ENCODE measurements at places on chromosomes 12 and 14. TPM values are rescaled to one million over a fixed set of nuclear protein-coding genes. Genes with fewer than 3 reads are reported as not detected.
A peak's percentile ranks its signal among the peaks of the same experiment; 100 is the strongest.

DNA sequence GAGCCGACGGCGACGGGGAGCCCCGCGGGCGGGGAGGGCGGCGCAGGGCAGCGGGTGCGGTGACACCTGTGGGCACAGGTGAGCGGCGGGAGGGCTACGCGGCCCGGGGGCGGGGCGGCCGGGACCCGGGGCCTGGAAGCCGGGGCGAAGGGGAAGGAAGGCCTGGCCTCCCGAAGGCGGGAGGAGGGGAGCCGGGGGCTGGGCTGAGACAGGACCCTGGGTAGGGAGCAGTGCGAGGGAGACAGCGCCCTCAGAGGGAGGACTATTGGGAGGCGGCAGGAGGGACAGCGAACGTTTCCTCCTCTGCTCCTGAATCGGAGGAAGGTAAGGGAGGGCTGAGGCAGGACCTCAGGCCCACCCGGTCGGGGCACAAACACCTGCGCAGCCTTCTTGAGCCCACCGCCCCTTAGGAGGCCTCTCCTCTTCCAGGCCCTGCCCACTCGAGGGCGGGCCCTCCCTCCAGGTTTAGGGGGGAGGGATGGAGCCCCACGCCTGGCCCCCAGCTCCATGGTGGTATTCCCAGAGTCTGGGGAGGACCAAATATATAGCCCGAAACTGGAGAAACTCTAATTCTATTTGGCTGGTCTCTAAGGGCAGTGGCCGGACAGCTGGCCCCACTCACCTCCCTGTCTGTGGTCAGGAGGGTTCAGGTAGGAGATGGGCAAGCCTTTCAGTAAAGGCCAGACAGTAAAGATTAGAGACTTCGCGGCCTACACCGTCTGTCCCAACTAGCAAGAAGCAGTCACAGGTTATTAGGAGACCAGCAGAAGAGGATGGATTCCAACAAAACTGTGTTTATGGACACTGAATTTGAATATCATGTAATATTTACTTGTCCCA lies 509 bp downstream of the PLEKHG6 start:
- no peak for DNase-seq

- no peak for DNase-seq
These were observed 338.8 kb downstream of the DPF3 start for GRCh38 chr14:72554994-72555608.

KLRK1 gene
- total RNA-seq, result 0.51 TPM

BAZ2A gene
- total RNA-seq, result 243 TPM

CCDC175 gene
- total RNA-seq, result not detected

- DNase-seq, result no peak
These were observed 78.4 kb upstream of the RAP1B start for GRCh38 chr12:68532204-68532886.

DNA sequence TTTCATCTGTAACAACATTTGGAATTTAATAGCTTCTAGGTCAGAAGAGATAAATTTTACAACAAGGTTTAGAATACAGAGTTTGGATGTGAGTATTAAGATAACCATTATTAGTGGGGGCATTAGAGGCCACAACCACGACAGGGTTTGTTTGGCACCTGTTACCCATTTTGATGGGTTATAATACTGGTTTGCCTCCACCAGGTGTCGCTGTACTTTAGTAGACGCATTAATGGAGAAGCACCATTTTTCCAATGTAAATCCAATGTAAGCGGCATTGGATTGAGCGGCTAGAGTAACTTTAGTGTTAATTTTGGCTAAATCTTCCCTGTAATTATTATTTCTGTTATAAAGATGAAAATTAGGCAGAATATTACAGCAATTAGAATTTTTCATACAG lies 136.2 kb downstream of the SLCO1B3 start:
- DNase-seq, result no peak

GRCh38 chr14:29518335-29518734 lies 409.3 kb downstream of the PRKD1 start:
- DNase-seq, result no peak

GRCh38 chr12:105729181-105729771 lies 398.8 kb downstream of the C12orf75 start:
- no peak for DNase-seq

- no peak for DNase-seq
These were observed 42.1 kb downstream of the KCNMB4 start for GRCh38 chr12:70408004-70408790.

TMEM233 gene
- total RNA-seq, result 0.19 TPM

DNA sequence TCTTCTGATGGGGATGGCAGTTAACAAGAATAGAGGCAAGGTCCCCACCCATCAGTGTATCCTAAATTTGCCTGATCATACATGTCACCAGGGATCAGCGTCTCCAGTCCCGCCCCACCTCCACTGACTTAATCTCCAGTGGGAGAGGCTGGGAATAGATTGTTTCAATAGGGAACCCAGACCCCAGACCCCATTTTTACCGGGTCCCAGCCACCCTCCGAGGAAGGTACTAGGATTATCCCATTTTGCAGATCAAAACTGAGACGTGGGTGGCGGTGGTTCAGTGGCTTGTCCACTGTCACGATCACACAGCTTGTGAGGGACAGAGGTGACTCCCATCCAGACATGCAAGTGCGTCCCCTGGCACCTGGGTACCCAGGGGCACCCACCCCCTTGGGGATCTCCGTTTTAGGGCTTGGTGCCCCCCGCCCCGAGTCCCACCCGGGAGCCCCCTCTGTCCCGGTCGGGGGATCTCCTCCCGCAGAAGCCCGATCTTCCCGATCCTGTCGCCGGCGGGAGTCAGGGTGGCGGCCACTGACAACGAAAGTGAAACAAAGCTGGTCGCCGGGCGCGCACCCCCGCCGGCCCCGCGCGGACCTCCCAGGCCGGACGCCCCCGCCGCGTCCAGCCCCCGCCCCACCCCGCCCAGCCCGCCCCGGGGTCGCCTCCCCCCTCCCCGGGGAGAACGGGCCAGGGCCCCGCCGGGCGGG lies 523 bp downstream of the WSB2 start:
- DNase-seq, result peak; percentile 84

COCH gene
- total RNA-seq, result 3.9 TPM

- no peak for DNase-seq
These were observed 526 bp upstream of the MRPL42 start for GRCh38 chr12:93466625-93467350.

DNA sequence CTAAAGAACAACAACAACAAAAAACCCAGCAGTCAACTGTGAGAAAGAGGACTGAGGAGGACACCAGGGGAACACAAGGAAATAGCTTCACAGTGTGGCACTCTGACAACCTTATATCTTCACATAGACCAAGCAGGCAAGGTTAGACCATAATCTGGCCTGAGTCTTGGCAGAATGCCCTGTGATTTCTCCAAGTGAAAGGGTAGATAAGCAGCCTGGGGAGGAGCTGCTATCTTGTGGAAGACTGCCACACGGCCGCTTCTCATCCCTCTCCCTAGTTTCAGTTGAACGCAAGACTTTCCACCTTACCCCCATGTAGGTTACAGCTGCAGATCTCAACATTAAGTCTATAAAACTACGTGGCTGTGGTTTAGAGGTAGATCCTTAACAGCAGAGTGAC lies 3.7 kb downstream of the SLC25A21 start:
- DNase-seq, result no peak

VWF gene
- 91.7 TPM for total RNA-seq

RNF212B gene
- total RNA-seq, result not detected

CCNK gene
- 36.1 TPM for total RNA-seq

- DNase-seq, result peak; percentile 36
These were observed 49.1 kb downstream of the FAM222A start for GRCh38 chr12:109762673-109763191.

- no peak for DNase-seq
These were observed 5.9 kb downstream of the POMT2 start for GRCh38 chr14:77314539-77315457.

- no peak for DNase-seq
These were observed 222.4 kb upstream of the AMIGO2 start for GRCh38 chr12:47302111-47302671.

DNA sequence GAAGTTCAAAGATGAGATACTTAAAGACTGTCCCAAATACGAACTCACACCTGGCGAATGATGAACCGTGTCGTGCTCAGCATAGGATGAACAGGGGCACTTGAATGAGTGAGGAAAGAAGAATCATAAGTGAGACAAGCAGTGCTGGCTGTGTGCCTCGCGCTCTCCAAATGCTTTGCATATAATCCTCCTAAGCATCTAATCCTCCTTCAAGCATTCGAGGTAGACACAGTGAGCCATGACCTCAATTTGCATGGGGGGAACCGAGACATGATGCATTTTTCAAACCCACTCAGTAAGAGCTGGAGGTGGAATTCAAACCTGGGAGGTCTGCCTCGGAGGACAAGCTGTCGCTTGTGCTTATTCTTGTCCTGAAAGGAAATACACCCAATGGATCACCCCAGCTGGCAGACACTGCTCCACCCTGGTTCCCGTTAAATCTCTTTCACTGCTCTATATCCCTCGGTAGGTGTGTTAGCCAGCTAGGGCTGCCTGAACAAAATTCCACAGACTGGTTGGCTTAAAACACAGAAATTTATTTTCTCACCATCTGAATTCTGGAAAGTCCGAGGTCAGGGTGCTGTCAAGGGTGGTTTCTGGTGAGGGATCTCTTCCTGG lies 274.0 kb downstream of the SLC15A4 start:
- no peak for DNase-seq

DNA sequence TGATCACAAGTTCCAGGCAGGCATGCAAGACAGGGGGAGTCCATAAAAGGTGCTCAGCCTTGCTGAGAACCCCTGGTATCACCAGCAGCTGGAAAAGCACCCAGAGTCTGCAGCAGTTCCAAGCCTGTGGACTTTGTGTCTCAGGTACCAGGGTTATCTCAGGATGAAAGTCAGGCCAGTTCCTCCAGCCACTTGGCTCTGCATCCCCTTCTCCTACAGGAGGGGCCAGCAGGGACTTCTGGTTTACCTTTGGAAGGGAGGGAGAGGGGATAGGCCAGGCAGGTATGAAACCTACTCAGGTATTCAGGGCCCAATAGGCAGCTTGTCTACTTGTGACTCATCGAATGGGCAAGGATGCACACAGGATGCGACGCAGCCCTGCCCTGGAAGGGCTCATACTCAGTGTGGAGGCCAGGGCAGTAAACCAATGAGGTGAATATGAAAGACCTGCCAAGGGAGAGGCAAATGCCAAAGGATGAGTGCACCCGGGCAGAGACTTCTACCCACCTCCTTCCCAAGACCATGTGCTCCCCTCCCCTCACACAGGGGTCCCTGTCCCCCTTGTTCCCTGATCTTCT lies 148.2 kb downstream of the SLC38A6 start:
- no peak for DNase-seq

DNA sequence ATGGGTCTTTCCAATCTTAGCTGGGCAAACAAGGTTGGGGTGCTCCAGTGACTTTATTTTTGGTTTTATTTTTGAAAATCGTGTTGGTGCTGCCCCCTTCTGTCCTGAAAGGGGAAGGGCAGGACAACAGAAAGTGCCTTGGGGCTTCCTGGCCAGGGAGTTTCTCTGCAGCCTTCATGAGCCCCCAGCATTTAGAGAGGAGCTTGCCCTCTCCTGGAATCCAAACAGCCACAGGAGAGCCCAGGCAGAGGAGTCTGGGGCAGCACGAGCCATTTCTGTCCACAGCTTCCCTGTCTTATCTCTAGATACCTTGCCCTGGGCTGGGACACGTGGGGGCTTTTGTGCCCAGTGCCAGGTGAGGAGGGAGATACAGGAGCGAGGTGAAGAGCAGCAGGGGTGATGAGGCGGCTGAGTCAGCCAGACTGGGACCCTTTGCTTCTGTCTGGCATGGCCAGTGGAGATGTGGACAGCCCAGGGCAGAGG lies 4.4 kb upstream of the C1RL start:
- DNase-seq, result peak; percentile 65

DNA sequence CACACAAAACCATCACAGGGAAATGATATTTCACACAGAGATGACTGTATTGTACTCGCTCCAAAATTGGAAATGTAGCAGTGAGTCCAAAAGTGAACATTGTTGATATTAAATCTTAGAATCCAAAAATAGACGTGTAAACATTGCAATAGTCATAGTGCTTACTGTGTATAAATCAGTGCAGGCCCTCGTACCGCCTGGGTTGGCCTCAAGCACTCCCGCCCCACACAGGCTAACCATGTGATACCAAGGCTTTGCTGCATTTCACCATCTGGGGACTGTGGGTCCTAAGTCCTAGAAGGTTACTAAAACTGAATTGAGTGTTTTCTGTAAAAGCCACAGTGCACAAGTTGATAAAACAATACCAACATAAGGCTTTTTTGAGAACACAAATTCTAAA lies 107.3 kb downstream of the PPP2R5E start:
- DNase-seq, result peak; percentile 85

GRCh38 chr14:38389681-38390080 lies 133.8 kb upstream of the CLEC14A start:
- no peak for DNase-seq

KRT81 gene
- 19.2 TPM for total RNA-seq

GRCh38 chr12:79685068-79685467 lies 5.7 kb downstream of the PAWR start:
- no peak for DNase-seq

GRCh38 chr14:21960636-21961035 lies 287.0 kb upstream of the OR4E1 start:
- no peak for DNase-seq

GRCh38 chr12:106068296-106068695 lies 70.5 kb downstream of the NUAK1 start:
- DNase-seq, result no peak

TEX52 gene
- not detected for total RNA-seq

GRCh38 chr14:76456891-76457586 lies 81.1 kb downstream of the ESRRB start:
- DNase-seq, result no peak

DNA sequence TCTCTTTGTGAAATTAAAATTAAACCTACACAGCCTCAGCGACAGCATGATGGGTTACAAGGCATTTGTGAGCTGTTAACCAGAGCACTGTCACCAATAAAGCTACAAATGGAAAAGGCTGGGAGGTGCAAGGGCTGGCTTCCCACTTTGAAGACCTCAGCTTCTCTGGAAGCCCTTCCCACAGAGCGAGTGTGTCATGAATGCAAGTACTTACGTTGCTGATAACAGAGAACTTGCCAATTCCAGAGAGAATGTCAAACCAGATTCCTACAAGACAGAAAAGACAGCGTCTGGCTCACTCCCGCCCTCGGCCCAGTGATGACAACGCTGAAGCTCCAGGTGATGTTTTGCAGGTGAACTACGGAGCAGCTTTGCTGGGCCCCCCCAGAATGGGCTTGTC lies 145.8 kb downstream of the NTF3 start:
- no peak for DNase-seq

DNA sequence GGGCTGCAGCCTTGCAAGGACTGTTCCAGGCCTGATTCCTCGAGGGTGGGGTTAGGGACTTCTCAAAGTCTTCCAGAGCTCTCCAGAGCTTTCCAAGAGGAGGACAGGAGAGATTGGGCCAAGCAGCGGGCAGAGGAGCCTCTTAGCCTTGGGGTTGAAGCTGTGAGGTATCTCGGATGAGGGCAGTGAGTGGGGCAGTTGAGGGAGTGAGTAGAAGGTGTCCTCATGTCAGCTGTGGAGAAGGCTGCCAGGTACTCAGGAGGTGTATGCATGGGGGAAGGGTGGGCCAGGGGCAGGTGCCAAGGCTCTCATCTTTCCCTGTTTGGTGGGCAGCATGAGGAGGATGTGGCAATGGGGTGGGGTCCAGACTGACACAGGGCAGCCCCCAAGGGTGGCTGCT lies 7.7 kb downstream of the KRT83 start:
- DNase-seq, result no peak

GLIPR1L1 gene
- not detected for total RNA-seq

MIPOL1 gene
- 10.9 TPM for total RNA-seq

GRCh38 chr12:48640428-48640827 lies 41.6 kb downstream of the KANSL2 start:
- no peak for DNase-seq

RDH5 gene
- 15.3 TPM for total RNA-seq

FRS2 gene
- total RNA-seq, result 60.7 TPM
